ENCODE measurements at places on chromosomes 1 and 21.

GRCh38 chr1:17009706-17010105 is 2.0 kb downstream of the ATP13A2 start:
- no peak for DNase-seq

- no peak for DNase-seq
Observed at GRCh38 chr1:179860652-179861051, 17.0 kb downstream of the TOR1AIP2 start.

GRCh38 chr21:38433471-38433870 is 64.8 kb downstream of the ERG start:
- DNase-seq = no peak

DNA sequence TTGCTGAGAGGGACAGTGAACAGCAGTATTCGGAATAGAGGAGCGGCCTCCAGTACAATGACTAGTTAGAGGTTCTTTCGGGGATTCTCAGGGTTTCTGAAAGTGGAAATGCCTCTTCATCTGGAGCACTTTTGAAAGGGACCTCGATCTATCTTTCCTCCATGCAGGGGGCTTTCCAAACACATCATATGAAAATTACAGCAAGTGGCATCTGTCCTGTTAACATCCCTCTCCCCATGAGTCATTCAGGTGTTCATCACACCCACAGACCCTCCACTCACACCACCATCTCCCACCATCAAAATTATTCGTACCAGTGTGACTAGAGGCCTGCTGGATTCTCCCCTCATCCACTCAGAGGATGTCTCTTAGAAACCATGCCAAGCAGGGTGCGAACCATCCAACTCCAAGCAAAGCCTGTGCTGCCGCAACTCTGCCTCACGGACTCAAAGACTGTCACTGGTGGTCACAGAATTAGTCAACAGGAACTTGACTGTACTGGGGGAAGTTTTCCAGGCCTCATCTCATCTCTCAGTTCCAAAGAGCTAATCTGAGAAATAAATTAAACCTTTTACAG is 211.1 kb downstream of the MRPL39 start:
- DNase-seq = no peak

DNA sequence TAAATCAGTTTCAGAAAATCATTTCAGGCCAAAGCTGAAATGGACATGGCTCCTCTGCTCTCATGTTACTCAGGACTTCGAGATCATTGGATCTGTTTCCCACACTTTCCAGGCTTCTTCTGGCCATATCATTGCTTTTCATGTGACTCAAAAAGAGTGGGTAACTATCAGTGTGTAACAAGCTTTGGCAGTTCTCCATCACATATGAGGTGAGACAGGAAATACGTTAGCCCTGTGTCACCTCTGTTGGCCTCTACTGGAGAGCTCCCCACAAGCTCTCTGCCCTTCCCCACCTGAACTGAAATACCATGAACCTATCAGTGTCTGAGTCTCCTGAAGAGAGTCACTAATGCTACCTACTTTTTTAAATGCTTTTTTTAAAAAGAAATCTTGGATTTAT is 128.2 kb downstream of the LBR start:
- DNase-seq = no peak

- DNase-seq = no peak
Observed at GRCh38 chr1:61123326-61123725, 41.0 kb downstream of the NFIA start.

DNA sequence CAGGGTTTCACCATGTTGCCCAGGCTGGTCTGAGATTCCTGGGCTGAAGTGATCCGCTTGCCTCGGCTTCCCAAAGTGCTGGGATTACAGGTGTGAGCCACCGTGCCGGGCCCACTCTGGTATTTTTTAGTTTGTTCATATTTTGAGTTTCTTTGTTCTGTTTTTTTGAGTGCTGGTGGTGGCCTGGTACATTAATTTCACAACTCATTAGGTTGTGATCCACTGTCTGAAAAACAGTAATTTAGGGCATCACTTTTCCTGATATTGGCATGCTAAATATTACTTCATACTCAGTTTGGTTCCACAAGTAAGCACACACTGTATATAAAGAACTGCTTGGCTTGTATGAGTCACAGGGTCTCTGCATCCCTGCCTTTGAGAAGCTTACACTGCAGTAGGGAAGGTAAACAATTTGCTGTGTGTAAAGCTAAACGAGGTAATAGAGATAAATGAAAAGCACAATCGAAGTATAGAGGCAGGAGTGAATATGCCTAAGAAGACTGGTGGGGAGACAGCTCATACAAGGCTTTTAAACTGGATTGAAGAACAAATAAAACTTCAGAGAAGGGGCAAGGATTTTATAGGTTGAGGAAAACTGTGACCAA is 7.7 kb downstream of the SNX27 start:
- no peak for DNase-seq

GRCh38 chr1:5649795-5650194 is 342.4 kb downstream of the NPHP4 start:
- no peak for DNase-seq

DNA sequence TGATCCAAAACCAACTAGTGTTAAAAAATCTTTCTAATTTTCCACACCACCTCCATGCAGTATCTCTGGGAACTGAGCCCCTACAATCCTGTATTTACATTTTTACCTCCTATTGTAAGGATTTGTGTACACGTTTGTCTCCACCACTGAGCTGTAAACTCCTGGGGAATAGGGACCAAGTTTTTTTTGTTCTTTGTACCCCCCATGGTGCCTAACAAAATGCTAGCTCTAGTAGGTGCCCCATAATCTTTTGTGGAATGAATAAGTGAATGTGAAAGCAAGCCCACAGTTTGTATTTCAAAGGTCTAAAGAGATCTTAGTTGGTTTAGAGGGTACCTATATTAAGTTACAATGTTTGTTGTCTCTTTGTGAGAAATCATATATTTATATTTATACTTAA is 879 bp upstream of the WLS start:
- no peak for DNase-seq

- no peak for DNase-seq
Observed at GRCh38 chr21:45800339-45801080, 157.0 kb downstream of the PCBP3 start.

DNA sequence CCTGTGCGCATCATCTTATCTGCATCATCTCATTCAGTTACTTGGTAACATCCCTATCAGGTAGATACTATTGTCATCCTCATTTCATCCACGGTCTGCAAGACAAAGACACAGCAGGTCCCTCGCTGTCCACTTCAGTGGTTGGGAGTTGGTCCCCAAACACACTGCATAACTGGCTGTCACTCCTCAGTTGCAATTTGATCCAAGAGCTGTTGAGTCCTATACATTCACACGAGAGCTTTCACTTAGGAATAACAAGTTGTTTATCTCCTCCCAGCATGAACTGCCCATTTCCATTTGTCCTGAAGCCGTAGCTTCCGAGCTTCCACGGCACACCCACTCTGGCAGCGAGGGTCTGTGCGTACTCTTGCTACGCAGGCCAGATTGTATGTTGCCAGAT is 472.0 kb downstream of the CAMTA1 start:
- no peak for DNase-seq

DNA sequence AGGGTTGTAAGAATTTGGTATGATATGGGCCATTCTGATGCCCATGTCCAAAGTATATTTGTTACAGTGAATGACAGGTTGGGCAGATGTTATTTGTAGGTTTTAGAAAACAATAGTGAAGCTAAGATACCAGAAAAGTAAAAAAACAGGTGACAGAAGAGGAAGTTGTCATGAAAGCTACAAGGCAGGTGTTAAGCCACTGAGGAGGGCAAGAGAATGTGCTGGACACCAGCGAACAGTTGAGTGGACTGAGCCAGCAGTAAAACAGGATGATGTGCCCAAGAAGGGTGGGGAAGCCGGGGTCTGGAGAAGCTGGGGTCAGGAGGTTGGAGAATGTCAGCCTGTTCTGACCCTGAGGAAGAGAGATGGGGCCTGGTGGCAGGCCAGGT is 83.3 kb downstream of the DTL start:
- no peak for DNase-seq

GRCh38 chr21:42542596-42542995 is 28.9 kb downstream of the SLC37A1 start:
- no peak for DNase-seq

GRCh38 chr1:74452035-74452434 is 60.4 kb downstream of the LRRC53 start:
- no peak for DNase-seq

- no peak for DNase-seq
Observed at GRCh38 chr1:162177126-162177525, 107.6 kb downstream of the NOS1AP start.

- no peak for DNase-seq
Observed at GRCh38 chr1:87330885-87331364, 2.2 kb downstream of the LMO4 start.

DNA sequence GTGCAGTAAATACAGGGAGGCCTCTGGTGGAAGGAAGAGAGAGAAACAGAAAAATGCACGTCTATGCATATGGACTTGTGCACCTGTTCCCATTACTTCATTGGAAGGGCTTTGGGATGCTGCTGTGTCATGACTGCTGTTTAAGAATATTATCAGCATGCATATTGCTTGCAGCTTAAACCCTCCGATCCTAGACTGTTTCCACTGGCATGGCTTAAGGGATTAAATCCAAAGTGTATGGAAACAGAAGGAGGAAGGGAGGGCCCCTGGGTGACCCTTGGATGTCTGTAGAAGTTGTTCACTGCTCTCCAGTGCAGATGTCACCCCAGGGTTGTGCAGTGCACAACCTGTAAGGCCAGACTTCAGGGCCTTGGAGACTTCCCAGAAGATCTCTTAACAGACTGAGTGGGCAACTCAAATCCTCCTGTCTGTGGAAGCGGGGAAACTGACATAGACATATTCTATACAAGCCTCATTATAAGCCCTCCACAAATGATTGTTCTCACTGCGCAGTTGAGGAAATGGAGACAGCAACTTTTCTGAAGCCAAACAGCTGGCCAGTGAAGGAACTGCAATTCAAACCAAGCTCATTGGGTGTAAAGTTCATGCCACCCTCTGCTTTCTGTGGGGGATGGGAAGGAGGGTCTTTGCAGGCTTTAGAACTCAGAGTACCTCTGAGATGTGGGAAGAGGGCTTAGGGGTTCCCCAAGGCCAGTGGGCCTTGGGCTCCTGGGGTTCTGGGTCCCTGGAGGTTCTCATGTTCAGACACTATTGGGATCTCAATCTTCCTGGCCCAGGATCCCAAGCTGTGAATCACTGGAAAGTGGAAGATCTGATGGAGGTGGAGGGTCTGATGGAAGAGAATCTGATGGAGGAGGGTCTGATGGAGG is 73.8 kb downstream of the UMODL1 start:
- no peak for DNase-seq

DNA sequence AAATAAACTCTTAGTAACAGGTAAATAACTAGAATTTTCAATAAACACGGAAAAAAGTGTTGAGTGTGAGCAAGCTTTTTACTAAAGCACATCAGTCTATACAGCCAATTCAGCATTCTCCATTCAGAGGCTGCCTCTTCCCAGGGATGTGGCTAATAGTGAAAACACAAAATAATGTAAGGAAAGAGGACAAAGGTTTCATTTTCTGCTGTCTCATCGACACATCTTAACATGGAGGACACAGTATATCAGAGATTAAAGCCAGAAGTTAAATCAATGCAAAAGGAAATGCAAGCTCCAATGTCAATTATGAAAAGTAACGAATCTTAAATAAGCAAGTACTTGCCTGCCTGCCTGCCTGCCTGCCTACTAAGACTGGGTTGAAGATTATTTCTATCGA is 43.2 kb downstream of the LUZP1 start:
- DNase-seq = no peak

DNA sequence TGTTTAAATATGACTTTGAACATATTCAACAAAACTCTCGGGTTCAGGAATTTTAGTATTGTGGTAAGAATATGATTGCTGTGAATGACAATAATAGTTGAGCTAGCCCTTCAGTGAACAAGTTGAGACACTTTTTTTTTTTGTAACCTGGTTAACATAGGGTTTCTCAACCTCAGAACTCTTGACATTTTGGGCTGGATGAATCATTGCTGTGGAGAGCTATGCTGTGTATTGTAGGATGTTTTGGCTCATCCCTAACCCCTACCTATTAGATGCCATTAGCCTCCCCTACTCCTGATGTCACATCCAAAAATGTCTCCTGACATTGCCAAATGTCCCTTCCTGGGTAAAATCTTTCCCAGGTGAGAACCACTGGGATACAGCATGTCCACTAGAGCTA is 113.7 kb downstream of the RUNX1 start:
- DNase-seq = no peak

GRCh38 chr1:100387657-100388350 is 35.5 kb downstream of the CDC14A start:
- no peak for DNase-seq

DNA sequence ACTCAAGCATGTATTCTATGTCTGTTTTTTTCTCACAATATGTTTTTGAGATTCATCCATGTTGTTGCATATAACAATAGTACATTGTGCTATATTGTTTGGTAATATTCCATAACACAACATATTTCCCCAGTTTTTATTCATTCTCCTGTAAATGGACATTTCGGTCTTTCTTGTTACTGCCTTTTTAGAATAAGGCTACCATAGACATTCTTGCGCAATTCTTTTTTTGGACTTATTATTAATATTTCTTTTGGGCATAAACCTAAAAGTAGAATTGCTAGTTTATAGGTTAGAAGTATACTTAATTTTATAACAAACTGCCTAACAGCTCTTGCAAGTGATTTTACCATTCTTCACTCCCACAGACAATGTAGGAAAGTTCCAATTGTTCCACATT is 573.0 kb downstream of the ADGRL2 start:
- DNase-seq = no peak

DNA sequence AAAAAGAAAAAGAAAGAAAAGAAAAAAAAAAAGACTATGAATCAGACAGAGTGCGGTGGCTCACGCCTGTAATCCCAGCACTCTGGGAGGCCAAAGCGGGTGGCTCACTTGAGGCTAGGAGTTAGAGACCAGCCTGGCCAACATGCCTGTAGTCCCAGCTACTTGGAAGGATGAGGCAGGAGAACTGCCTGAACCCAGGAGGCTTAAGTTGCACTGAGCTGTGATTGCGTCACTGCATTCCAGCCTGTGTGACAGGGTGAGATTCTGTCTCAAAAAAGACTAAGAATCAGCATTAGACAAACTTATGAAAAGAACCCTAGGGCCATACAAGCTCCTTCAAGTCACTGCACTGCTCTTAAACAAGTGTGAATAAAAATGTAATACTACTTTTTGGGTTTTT is 16.9 kb downstream of the PSMB4 start:
- DNase-seq = no peak

- DNase-seq = no peak
Observed at GRCh38 chr1:39896909-39897685, 4.6 kb downstream of the MYCL start.

- DNase-seq = no peak
Observed at GRCh38 chr1:59565611-59566410, 248.9 kb upstream of the HOOK1 start.

GRCh38 chr1:163082971-163083370 is 13.8 kb downstream of the RGS4 start:
- no peak for DNase-seq

DNA sequence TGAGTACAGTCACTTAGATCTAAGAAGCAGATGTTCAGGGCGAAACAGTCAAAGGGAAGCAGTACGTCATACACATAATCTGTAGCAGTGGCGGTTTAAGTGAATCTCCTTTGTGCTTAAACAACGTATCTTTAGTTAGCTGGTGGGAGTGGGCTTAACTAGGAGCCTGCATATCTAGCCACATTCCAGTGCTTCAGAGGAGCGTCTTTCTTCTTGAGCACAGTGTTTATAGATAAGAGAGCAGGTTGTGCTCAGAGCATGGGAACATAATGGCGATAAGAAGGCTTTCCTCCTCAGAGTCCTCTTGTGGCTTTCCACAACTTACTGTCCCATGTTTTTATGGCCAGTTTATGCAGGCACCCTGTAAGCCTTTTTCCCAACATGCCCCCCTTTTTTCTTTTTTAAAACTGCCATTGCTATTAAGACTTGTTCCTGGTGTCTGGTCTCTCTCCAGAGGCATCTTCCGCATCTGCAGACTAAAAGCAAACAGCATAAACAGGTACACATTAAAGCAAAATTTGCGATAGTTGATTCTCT is 3.2 kb downstream of the DAP3 start:
- no peak for DNase-seq
